Effector memory CD8-positive, alpha-beta T cell (primary cell): ENCODE measurements at places on chromosomes 11 and 22.

DNA sequence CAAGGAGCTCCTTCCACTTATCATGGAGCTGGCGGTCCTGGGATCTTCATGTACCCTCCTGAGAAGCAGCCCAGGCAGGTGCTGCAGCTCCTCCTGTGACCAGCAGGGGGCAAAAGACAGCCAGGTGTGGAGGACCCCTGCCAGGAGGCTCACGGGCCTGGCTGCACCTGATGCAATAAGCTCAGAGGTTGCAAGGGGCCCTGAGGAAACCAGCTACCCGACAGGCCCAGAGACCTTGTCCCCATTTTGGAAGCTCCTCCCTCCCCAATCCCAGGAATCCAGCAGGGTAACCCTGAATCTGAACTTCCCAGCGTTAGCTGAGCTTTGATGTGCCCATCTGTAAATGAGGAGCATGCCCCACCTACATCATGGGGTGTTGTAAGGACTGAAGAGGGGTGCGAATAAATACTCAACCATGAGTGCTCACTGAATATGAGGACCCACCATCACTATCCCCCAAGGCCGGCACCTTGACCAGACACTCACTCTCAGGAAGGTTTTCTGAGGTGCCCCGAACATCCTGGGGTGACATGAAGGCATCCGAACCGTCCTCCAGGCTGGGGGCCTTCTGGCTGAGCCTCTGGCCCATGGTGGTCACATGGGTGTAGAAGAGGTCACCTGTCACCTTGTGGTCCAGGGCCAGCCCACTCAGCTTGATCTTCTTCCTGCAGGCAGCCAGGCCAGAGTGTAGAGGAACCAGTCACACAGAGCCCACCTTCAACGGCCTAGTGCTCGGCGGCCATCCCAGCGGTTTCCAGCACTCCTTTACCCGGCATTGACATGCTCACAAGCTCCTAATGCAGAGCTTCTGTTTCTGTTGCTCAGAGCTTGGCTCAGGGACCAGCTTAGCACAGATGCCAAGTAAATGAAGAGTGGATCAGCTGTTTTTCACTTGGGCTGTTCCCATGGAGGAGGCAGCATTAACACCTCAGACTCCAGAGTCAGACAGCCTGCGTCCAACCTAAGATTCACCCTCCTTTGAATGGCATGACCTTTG lies 21.7 kb downstream of the SLC43A1 start:
- no peak overlapping the region for H3K27ac ChIP-seq
- peaks cover 14% of the 10 kb centered on the region for H3K36me3 ChIP-seq
- H3K27me3 ChIP-seq, result no peaks in the 10 kb centered on the region
- H3K4me3 ChIP-seq, result no peak overlapping the region
- peak; percentile 73 for DNase-seq

DNA sequence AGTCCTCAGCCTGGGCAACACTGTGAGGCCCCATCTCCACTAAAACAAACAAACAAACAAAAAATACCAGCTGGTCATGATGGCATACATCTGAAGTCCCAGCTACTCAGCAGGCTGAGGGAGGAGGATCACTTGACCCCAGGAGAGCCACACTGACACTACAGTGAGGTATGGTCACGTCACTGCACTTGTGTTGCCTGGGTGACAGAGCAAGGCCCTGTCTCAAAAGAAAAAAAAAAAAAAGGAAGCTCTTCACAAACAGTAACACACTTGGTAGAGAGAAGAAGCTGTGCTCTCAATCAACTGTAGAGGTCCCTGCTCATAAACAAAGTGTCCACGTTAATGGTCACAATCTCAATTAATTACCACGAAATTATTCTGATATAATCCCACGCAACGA lies 401.6 kb upstream of the CCDC90B start:
- H3K36me3 ChIP-seq, result no peaks in the 10 kb centered on the region
- H3K27me3 ChIP-seq, result no peaks in the 10 kb centered on the region
- H3K4me1 ChIP-seq, result no peaks in the 10 kb centered on the region
- no peak for DNase-seq
- H3K4me3 ChIP-seq, result no peak overlapping the region

DNA sequence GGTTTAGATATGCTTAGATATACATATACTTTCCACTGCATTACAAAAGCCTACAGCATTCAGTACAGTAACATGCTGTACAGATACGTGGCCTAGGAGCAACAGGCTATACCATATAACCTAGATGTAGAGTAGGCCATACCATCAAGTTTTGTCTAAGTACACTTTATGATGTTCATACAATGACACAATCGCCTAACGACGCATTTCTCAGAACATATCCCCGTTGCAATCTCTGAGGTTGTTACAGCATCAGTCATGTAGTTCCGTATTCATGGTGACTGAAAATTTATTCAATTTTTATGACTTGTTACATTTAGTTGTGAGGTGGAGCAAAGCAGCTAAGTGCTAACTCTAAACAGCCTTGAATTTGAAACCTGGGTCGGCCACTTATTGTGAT lies 6.7 kb downstream of the ZBTB44 start:
- no peaks in the 10 kb centered on the region for H3K27me3 ChIP-seq
- no peak overlapping the region for H3K27ac ChIP-seq
- H3K4me1 ChIP-seq, result peaks cover 56% of the 10 kb centered on the region

DNA sequence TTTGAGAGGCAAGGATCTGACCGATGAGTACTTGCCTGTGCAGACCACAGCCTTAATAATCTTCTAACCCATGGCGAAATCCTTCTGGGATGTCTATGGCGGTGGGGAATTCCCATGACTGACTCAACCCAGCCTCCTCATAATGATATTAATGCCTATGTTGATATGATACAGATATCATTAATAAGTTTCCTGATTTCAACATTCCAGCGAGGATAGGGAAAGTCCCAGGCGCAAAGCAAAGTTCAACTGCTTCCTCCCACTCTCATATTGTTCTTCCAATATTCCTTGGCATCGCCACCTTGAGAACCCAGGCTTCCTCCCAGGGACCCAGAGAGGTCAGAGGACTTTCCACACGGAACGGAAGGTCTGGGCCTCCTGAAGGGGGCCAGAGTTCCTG lies 110.3 kb upstream of the TMEM45B start:
- H3K4me3 ChIP-seq, result no peak overlapping the region
- peaks cover 28% of the 10 kb centered on the region for H3K27me3 ChIP-seq
- no peak for DNase-seq
- H3K4me1 ChIP-seq, result no peaks in the 10 kb centered on the region
- H3K36me3 ChIP-seq, result peaks cover 3% of the 10 kb centered on the region
- no peak overlapping the region for H3K27ac ChIP-seq

GRCh38 chr11:106495046-106495445 lies 417.6 kb downstream of the AASDHPPT start:
- no peak overlapping the region for H3K27ac ChIP-seq
- no peaks in the 10 kb centered on the region for H3K36me3 ChIP-seq
- H3K27me3 ChIP-seq, result no peaks in the 10 kb centered on the region
- no peak overlapping the region for H3K4me3 ChIP-seq

- H3K4me3 ChIP-seq, result no peak overlapping the region
- no peaks in the 10 kb centered on the region for H3K36me3 ChIP-seq
- H3K4me1 ChIP-seq, result no peaks in the 10 kb centered on the region
- H3K27ac ChIP-seq, result no peak overlapping the region
These were observed 115.2 kb upstream of the FAT3 start for GRCh38 chr11:92109466-92109865.

DNA sequence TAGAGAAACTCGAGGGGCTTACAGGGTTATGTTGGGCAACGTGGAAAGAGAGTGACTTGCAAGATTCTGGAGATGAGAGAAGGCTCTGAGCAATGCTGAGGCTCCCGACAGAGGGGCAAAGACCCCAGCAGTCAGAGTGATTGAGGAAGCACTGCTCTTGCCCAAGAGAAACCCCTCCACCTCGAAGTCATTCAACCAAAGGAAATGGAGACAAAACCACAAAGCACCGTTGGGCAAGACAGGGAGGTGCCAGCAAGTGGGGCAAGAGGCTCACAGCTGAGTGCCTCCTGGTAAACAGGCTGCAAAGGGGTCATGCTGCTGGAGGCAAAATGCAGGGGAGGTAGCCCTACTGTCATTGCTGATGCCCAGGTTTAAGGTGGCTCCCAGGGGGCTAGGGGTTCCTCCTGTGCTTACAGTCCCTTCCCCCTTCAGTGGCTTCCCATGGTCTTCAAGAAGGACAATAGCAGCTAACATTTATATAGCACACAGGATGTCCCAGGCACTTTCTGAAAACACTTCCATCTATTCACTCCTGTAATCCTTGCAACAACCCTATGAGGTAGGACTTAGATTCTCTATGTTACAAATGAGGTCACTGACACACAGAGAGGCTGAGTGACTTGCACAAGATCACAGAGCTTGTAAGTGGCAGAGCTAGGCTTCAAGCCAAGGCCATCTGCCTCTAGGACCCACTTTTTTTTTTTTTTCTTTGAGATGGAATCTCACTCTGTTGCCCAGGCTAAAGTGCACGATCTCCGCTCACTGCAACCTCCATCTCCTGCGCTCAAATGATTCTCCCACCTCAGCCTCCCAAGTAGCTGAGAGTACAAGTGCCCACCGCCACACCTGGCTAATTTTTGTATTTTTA lies 18.1 kb upstream of the MYH9 start:
- H3K27ac ChIP-seq, result peak overlapping the region; percentile 86
- DNase-seq, result peak; percentile 66
- no peaks in the 10 kb centered on the region for H3K27me3 ChIP-seq
- H3K36me3 ChIP-seq, result peaks cover 8% of the 10 kb centered on the region
- peaks cover 43% of the 10 kb centered on the region for H3K4me1 ChIP-seq
- peak overlapping the region; percentile 71 for H3K4me3 ChIP-seq
